Adipocyte (in vitro differentiated cells): ENCODE measurements at places on chromosomes 1 and 21.

DNA sequence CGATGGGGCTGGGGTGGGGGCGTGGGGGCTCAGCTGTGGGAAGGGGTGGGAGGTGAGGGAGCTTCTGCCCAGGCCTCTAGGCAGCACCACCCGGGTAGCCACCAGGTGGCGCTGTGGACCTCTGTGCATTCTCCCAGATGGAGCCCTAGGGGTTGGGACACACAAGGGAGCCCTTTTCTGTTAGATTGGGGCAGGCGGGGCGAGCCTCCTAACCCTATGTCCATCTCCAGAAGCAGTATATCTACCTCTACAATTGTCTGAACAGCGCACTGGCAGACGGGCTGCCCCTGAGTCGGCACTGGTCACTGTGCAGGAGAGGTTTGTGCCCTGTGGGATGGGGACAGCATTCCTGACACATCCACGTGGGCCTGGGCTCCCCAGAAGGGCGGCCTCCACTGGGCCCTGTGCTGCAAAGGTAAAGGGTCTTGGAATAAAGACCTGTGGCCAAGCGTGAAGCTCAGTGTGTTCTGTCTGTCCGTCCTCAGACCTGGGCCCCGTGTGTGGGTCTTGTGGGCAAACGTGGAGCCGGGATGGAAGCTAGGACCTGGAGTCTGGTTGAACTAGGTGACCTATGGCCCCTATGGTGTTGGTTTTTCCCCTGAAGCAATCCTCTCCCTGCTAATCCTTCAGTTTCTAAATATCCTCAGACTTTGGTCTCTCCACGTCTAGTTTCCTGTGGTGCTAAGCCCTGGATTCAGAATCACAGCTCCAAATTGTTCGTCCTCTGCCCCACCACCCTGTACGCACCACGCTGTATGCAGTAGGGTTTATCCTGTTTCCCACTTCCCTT is 4.4 kb upstream of the LGR6 start:
- DNase-seq = peak; percentile 91

DNA sequence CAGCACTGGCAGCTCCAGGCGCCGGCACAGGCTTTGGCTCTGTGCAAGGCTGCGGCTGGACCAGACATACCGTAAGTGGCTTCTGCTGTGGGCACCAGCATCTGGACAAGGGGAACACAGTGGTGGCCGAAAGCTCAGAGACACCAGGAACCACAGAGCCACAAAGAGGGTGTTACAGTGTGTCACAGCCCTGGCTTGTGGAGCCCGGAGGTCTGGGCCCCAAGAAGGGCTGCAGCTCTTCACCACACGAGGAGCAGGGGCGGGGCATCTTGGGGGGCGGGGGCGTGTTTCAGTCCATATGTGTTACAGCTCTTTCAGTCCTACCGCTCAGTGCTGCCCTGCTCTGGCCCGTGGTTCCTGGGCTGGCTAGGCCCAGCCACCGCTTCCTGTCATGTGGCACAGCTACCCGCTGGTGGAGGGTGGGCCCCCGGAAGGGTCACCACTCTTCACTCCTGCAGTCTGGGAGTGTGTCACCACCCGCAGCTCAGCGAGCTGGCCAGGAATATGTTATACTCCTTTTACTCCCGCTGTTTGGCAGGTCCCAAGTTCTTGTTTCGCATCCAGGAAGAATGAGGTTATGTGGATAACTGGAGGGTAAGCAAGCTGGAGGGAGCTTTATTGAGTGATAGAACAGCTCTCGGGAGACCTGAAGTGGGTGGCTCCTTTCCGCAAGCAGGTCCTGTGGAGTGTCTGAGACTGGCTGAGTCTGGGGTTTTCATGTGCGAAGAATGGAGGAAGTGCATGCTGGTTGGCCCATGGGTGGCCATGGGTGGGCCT is 3.3 kb upstream of the LSM10 start:
- DNase-seq = no peak

- DNase-seq = no peak
Measured at GRCh38 chr1:6378096-6378746, 15.3 kb downstream of the ACOT7 start.

GRCh38 chr21:45923146-45923545 is 58.4 kb upstream of the COL6A1 start:
- DNase-seq = peak; percentile 94

- peak; percentile 56 for DNase-seq
Measured at GRCh38 chr1:160127865-160128523, 12.4 kb downstream of the ATP1A2 start.

DNA sequence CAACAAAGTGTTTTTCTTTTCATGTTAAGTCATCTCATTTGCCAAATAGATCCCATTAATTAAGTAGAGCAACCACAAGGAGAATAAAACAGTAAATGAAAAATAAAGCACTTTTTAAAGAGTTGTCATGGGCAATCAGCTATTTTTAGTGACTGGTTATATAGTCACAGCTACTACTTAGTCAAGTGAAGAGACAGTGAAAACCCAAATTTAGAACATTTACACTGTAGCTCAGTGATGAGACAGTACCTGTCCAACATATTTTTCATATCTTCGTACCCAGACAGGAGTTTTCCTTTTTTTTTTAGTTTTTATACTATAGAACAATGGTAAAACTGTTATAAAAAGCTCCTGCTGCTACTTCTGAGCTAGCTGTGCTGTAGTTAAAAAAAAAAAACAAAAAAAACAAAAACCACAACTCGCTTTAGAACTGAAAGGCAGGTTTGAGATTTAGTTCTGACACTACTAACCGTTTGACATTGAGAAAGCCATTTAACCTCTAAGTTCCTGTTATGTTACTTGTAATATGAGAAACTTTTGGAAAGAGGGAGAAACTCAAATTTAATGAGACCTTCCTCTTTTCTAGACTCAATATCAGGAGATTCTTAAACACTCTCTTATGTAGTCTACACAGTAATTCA is 777.5 kb downstream of the ADGRL2 start:
- no peak for DNase-seq

- DNase-seq = peak; percentile 22
Measured at GRCh38 chr1:110291241-110292030, 47.7 kb upstream of the RBM15 start.

DNA sequence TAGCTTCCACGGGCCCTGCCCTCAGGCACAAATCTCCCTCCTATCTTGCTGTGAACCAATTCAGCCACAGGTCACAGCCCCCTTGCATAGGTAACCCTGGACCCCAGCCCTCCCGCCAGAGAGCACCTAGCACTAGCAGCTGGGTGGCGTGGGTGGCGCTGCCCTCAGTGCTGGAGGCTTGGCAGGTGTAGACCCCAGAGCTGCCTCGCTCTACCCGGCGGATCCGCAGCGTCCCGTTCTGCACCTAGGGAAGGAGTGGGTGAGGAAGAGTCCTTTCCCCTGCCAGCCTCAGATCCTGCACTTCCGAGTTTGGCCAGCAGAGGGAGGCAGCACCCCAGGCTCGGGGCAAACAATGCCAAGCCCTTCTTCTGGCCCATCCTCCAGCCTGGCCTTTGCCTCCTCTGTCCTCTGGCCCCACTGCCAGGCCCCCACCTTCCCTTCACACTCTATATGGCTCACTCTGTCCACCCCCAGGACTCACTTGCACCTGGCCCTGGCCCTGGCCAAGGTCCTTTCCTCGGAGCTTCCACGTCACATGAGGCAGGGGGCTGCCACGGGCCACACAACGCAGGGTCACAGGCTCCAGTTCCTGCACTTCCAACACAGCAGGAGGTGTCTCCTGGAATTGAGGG is 9.0 kb downstream of the IGSF9 start:
- peak; percentile 67 for DNase-seq

DNA sequence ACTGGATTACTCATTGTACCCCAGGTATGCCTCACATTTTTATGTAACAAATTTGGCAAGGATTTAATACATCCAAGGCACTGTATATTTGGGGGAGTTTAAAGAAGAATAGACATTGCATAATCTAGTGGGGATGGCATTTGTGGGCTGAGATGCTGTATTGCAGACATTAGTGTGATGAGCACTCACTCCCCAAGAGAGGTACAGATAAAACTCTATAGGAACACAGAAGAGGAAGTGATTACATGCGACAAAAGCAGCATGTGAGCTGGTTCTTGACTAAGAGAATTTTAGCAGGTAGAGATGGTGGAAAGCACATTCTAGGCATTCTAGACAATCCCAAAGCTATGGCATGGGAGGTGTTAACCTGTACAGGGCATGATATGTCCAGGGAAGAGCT is 24.2 kb upstream of the CDC14A start:
- no peak for DNase-seq

DNA sequence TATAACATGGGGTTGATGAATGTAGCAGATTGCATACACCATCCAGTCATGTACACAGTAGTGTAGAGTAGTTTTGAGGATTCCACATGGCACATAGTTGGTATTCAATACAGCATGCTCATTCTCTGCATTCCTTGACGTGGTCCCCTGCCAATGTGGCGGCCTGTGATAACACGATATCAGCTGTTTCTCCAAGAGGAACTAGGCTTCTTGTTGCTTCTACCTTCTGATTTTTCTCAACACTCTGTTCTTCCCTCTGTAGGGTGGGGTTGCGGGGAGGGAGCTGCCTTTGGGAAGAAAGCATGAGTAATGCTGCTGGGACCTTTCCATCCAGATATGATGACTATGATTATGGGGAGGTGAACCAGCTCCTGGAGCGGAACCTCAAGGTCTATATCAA is 19.4 kb downstream of the SESN2 start:
- no peak for DNase-seq

DNA sequence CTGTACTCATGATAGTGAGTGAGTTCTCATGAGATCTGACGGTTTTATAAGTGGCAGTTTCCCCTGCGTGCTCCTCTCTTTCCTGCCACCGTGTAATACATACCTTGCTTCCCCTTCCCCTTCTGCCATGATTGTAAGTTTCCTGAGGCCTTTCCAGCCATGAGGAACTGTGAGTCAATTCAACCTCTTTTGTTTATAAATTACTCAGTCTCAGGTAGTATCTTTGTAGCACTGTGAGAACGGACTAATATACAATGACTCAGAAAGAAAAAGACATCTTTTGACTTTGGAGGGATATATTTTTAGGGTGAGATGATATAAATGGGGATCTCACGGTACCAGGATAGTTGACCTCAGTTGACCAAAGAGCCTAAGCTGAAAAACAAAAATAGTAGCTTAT is 74.7 kb upstream of the BACH1 start:
- no peak for DNase-seq

- DNase-seq = peak; percentile 54
Measured at GRCh38 chr1:87961992-87962391, 633.3 kb downstream of the LMO4 start.

DNA sequence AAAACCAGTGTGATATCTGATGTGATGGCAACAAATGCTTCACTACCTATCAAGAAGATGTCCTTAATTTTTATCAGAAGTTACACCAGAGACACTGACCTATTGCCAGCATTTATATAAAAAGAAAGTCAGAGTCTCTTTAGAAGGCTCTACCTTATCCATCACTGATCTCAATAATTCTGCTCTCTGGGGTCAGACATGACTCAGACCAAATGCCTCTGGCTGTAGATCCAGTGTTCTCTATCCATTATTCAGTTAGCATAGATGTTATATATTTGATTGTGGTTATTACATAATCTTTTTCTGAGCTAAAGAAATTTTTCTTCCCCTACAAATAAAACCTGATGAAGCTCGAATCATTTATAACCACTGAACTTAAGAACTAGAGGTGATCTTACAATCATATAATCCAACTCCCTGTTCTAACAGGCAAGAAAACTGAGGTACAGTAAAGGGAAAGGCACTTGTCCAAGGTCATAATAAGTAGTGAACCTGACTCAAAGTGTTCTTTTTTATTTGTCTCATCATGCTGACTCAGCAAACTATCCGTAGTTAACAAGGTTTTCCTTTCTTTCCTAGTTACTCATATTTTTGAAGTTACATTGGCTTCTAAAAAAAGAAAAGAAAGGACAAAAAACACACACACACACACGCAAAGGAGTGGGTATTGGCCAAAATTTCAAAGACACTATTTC is 43.6 kb upstream of the ESRRG start:
- peak; percentile 32 for DNase-seq

GRCh38 chr1:15961492-15961891 is 14.4 kb downstream of the ZBTB17 start:
- no peak for DNase-seq

GRCh38 chr21:35252831-35253230 is 203.7 kb upstream of the RUNX1 start:
- DNase-seq = peak; percentile 34

DNA sequence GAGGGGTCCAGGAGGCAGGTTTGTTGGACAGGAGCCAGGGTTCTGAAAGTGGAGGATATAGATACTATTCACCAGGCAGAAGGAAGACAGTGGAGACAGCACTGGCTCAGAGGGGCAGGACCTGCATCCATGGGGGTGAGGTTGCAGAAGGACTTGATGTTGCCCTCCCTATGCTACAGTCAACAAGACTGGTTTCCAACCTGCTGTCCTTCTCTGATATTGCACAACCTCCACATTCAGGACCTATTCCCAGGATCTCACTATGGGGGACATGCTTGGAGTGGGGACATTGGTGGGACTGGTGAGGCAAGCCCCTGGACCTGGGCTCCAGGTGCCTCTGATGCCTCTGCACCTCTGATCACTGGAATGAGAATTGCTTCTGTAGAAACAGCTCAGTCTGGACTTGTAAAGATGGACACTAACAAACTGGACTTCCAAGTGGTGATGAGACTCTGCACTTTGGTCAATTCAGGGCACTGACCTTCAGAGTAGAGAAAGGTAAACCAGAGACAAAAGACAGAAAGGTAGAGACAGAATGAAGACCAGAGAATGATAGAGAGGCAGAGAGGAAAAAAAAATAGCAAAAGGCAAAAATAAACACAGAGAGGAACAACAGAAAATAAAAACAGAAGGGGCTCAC is 1.6 kb downstream of the SMCP start:
- no peak for DNase-seq

DNA sequence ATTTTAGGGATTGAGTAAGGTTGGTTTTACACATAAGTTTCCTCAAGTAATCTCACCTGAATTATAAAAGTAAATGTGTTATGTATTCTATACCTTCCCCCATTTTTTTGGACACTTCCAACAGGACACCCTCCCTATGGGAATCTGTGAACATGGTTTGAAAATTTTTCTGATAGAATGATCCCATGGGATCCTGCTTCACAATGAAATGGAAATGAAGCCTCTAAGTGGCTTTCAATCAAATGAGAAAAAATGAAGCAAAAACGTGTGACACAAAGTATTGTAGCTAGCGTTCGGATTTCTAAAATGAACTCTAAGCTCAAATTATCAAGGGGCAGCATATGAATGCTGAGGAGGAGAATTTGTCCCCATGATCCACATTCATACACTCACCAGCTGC is 1006.8 kb downstream of the ADGRL2 start:
- DNase-seq = no peak

- no peak for DNase-seq
Measured at GRCh38 chr1:199149591-199149990, 510.8 kb downstream of the PTPRC start.

- DNase-seq = no peak
Measured at GRCh38 chr1:163406772-163407171, 85.0 kb downstream of the NUF2 start.

GRCh38 chr1:186670297-186671135 is 9.7 kb downstream of the PTGS2 start:
- no peak for DNase-seq

GRCh38 chr1:79431340-79431739 is 424.8 kb upstream of the ADGRL4 start:
- DNase-seq = no peak

GRCh38 chr21:16108561-16109075 is 378.8 kb downstream of the USP25 start:
- no peak for DNase-seq
